MCF 10A (cell line): ENCODE measurements at places on chromosomes 3 and 15. TPM values are rescaled to one million over a fixed set of nuclear protein-coding genes. Genes with fewer than 3 reads are reported as not detected.

- H3K27me3 ChIP-seq, result peaks cover 11% of the 10 kb centered on the region
- H3K36me3 ChIP-seq, result no peaks in the 10 kb centered on the region
- peak; percentile 28 for DNase-seq
- peak overlapping the region; percentile 77 for H3K4me3 ChIP-seq
Measured at GRCh38 chr15:89575656-89576416, 567 bp downstream of the TICRR start.

- H3K4me3 ChIP-seq, result peak within 1 kb of the TSS; percentile 83
- peaks cover 11% of the 10 kb centered on the region for H3K4me1 ChIP-seq
- peak; percentile 70 for DNase-seq
- peaks cover 26% of the 10 kb centered on the region for H3K36me3 ChIP-seq
- H3K27ac ChIP-seq, result peak within 1 kb of the TSS; percentile 75
Measured at GRCh38 chr15:66293419-66294156, at the start of gene DIS3L. DIS3L (plus strand) TSS chr15:66293568; CDS start chr15:66293597, 29 bp downstream.

DNA sequence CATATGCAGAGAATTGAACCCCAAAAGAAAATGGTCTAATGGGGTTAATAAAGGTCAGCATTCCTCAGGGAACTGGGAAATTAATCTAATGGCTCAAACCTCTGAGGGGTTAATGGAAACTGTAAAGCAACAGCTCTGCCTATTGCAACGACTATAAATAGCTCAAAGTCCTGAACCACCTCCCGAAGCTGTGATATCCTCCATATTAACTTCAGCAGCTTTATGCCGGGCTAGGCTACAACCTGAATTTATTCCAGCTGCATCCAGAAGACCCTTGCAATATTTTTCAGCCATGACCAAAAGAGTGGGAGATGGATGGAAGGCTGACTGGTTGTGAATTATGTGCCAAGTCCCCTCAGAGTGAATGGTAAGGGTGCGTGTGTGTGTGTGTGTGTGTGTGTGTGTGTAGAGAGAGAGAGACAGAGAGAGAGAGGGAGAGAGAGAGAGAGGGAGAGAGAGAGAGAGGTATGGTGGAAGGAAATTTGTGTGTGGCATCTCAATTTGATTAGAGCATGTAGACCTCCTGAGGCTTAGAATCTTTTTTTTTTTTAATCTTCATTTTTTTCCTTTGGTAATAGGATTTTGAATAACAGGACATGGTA lies 109.9 kb downstream of the PDCD6IP start:
- no peak overlapping the region for H3K27ac ChIP-seq
- H3K36me3 ChIP-seq, result no peaks in the 10 kb centered on the region
- no peaks in the 10 kb centered on the region for H3K27me3 ChIP-seq
- H3K4me1 ChIP-seq, result peaks cover 8% of the 10 kb centered on the region

The SAMMSON gene
- total RNA-seq, result not detected in 2 replicates

- H3K27me3 ChIP-seq, result peaks cover 40% of the 10 kb centered on the region
- no peak overlapping the region for H3K4me3 ChIP-seq
- H3K4me1 ChIP-seq, result no peaks in the 10 kb centered on the region
- H3K27ac ChIP-seq, result no peak overlapping the region
Measured at GRCh38 chr15:86076468-86076867, 3.2 kb upstream of the AGBL1 start.

GRCh38 chr3:85709346-85709892 lies 750.6 kb downstream of the CADM2 start:
- H3K4me1 ChIP-seq, result no peaks in the 10 kb centered on the region
- no peak overlapping the region for H3K27ac ChIP-seq

The PPIP5K1 gene
- total RNA-seq, result 56.8 and 64.0 TPM in 2 replicates

The TAGLN3 gene
- not detected in 2 replicates for total RNA-seq

The OXSR1 gene
- 71.7 and 75.5 TPM in 2 replicates for total RNA-seq

The MON1A gene
- 9.6 and 18.6 TPM in 2 replicates for total RNA-seq

The RUVBL1 gene
- total RNA-seq, result 88.1 and 114 TPM in 2 replicates

DNA sequence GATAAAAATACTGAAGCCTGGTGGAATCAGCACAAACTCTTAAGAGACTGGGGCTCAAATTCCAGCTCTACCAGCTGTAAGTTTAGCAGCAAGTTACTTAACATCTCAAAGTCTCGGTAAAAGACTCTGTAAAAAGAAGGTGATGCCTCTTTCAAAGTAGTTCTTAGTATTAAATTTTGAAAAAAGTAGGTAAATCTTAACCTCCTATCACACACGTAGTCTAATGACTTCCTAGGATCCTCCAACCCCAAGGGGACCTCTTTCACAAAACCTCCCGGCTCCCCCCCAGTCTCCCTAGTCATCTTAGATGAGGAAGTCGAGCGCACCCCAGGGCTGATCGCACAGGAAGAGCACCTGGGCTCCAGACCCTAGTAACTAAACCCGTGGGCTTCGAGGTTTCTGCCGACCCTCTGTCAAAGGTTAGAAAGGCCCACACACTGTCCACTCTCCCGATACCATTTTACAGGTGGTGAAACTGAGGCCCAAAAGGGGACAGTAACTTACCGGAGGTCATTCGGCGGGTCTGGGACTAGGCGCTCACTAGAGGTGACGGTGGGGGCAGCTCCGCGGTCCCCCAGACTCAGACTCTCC lies 427 bp downstream of the MBD4 start:
- H3K27me3 ChIP-seq, result no peaks in the 10 kb centered on the region
- H3K27ac ChIP-seq, result peak overlapping the region; percentile 96
- H3K36me3 ChIP-seq, result peaks cover 41% of the 10 kb centered on the region
